ENCODE measurements at places on chromosomes 2 and 18. TPM values are rescaled to one million over a fixed set of nuclear protein-coding genes. Genes with fewer than 3 reads are reported as not detected.

TUBA3E gene
- total RNA-seq: not detected

GRCh38 chr2:33014268-33014667, 67.5 kb downstream of the LTBP1 start:
- DNase-seq: no peak

DNA sequence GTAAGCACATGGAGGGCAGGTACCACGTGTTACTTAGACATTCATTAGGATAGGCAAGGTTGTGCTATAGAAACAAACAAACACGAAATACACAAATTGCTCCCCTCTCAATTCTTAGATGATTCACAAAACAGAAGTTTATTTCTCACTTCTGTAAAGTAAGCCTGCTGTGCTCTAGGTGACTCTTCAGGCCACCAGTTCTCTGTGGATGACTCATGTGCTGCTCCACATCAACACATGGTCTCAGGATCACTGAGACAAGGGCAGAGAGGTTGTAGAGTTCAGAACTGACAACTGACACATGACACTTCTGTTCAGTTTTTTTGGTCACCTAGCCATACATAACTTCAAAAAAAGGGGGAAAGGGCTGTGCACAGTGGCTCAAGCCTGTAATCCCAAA, 70.6 kb downstream of the DAW1 start:
- DNase-seq: no peak

GRCh38 chr2:219261024-219261855, 7.5 kb upstream of the TUBA4A start:
- DNase-seq: no peak

DNA sequence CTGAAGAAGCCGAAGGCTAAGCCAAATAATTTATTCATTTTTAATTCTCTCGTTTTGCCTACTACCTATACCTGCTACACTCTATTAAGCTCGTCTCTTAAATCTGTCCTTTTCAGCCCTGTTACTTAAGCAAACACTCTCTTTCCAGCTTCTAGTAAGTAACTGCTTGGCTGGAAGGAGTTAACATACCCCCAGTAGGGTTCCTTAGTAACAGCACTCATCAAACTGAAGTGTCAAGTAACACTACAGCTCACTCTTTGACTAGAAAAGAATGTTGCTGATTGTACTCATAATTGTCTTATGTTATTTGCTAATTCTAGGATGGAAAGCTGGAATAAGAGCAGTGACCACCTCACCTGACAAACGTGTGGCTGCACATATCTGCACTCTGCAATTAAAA, 120.0 kb upstream of the SCN7A start:
- no peak for DNase-seq

DNA sequence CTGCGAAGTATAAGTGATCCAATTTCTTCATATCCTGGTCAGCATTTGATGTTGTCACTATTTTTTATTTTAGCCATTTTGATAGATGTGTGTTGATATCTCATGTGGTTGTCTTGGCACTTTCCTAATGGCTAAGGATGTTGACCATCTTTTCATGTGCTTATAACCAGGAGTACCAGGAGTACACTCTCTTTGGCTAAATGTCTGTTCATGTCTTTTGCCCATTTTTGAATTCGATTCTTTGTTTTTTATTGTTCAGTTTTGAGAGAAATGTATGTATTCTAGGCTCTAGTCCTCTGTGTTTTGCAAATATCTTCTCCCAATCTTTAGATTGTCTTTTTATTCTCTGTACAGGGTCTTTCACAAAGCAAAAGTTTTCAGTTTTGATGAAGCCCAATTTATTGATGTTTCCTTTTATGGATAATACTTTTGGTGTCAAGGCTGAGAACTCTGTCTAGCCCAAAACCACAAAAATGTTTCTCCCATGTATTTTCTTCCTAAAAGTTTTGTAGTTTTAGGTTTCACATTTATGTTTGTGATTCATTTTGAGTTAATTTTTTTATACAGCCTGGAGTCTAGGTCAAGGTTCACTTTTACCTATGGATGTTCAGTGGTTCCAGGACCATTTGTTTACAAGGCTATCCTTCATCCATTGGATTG, 65.4 kb downstream of the SDC1 start:
- DNase-seq: no peak

GRCh38 chr2:168336786-168337388, 89.5 kb upstream of the STK39 start:
- peak; percentile 12 for DNase-seq

All from astrocyte (in vitro differentiated cells and primary cell).